ENCODE measurements at places on chromosomes 7 and 10. TPM values are rescaled to one million over a fixed set of nuclear protein-coding genes. Genes with fewer than 3 reads are reported as not detected.

The FFAR4 gene
- polyA plus RNA-seq = 0.25 TPM

The ATG9B gene
- polyA plus RNA-seq = 8.0 TPM

The HDAC9 gene
- 4.8 TPM for polyA plus RNA-seq

The PON3 gene
- 5.5 TPM for polyA plus RNA-seq

The CCNY gene
- polyA plus RNA-seq = 34.9 TPM

The RBP4 gene
- polyA plus RNA-seq = 3.1 TPM

The EPO gene
- polyA plus RNA-seq = 1.0 TPM

The GATA3 gene
- 17.5 TPM for polyA plus RNA-seq

The ANKRD26 gene
- polyA plus RNA-seq = 9.3 TPM

The AHCYL2 gene
- polyA plus RNA-seq = 6.8 TPM

The OR9A2 gene
- polyA plus RNA-seq = not detected

The STEAP1B gene
- 0.80 TPM for polyA plus RNA-seq

GRCh38 chr7:131090886-131091692 lies 236.6 kb upstream of the MKLN1 start:
- no peak overlapping the region for H3K27ac ChIP-seq
- H3K36me3 ChIP-seq = no peaks in the 10 kb centered on the region
- no peak overlapping the region for H3K4me3 ChIP-seq
- DNase-seq = no peak

DNA sequence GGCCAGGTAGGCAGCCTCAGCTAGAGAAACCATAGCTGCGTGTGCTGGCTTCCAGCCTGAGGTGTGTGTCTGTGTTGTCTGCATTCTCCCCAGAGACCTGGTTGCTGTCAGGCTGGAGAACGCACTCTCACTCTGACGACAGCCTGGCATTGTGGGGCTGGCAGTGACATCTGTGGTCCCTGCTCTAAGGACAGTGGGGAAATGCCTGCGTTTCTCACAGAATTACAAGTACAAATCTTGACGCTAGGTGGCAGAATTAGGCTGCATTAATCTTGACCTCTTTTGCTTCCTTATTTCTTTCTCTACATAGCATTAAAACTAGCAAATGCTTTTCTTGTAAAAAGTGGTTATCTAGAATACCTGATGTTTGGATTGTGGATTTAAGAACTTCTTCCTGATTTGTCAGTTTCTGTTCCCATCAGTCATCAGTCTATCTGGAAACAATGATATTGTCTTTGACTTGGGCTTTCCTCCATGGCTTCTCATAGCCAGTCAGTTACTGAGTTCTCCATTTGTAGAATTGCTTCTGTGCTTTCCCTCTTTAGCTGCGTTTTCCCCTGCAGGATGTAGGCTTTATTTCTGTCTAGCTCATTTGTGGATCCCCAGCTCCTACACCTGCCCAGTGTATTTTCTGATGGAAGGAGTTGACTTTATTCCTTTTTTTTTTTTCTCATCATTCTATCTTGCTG lies 86.0 kb downstream of the FANK1 start:
- H3K4me1 ChIP-seq = no peaks in the 10 kb centered on the region
- H3K36me3 ChIP-seq = no peaks in the 10 kb centered on the region
- H3K27ac ChIP-seq = no peak overlapping the region
- peak; percentile 39 for DNase-seq
- H3K4me3 ChIP-seq = no peak overlapping the region
- H3K27me3 ChIP-seq = no peaks in the 10 kb centered on the region

DNA sequence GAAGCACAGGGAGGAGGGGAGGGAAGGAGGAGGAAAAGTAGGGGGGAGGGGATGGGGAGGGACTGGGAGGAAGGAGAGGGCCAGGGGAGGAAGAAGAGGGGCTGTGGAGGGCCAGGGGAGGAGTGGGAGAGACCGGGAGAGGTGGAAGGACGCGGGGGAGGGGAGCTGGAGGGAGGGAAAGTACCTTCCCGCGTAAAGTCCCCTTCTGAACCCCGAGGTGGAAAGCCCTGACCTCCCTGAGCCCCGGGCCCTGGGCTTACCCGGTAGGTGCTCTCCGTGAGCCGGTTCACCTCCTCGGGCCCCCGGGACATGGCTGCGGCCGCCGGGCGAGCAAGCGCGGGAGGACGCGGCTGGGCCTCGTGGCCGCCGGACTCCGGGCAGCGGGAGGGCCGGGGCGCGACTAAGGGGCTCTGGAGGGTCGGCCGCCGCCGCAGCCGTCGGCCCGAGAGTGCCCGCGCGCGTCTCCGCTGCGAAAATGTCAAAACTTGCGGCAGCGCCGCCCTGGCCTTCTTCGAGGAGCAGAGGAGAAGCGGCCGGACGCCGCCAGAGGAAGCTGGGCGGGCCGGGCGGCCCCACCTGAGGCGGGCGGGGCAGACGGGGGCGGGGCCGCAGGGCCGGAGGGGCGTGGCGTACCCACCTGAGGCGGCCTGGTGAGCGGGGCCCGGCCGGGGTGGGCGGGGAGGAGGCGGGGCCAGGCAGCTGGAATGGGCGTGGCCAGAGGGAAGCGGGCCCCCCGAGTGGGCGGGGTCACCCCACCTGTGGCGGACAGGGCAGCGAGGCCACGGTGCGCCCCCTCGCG lies at the start of gene BAIAP2L1:
Gene BAIAP2L1 (minus strand): TSS at position 549 of the 799 bp plus-strand sequence. CDS start 238 bp downstream, at position 311.
- H3K4me1 ChIP-seq = no peaks in the 10 kb centered on the region
- H3K4me3 ChIP-seq = peak within 1 kb of the TSS; percentile 5
- H3K36me3 ChIP-seq = no peaks in the 10 kb centered on the region
- peak; percentile 39 for DNase-seq

DNA sequence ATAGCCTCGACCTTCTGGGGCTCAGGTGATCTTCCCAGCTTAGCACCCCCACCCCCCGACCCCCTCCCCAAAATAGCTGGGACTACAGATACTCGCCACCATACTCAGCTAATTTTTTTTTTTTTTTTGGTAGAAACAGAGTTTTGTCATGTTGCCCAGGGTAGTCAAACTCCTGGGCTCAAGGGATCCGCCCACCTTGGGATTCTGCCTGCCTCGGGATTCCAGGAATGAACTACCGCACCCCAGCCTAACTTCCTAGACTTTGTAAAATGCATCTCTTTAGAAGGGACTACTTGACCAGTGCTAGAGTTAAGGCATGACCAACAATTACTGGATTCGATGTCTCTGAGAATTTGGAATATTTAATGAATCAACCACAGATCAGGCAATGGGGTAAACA lies 85.9 kb downstream of the MDFIC start:
- H3K27ac ChIP-seq = no peak overlapping the region
- no peak overlapping the region for H3K4me3 ChIP-seq
- peaks cover 15% of the 10 kb centered on the region for H3K4me1 ChIP-seq
- H3K27me3 ChIP-seq = no peaks in the 10 kb centered on the region
- H3K36me3 ChIP-seq = peaks cover 3% of the 10 kb centered on the region

DNA sequence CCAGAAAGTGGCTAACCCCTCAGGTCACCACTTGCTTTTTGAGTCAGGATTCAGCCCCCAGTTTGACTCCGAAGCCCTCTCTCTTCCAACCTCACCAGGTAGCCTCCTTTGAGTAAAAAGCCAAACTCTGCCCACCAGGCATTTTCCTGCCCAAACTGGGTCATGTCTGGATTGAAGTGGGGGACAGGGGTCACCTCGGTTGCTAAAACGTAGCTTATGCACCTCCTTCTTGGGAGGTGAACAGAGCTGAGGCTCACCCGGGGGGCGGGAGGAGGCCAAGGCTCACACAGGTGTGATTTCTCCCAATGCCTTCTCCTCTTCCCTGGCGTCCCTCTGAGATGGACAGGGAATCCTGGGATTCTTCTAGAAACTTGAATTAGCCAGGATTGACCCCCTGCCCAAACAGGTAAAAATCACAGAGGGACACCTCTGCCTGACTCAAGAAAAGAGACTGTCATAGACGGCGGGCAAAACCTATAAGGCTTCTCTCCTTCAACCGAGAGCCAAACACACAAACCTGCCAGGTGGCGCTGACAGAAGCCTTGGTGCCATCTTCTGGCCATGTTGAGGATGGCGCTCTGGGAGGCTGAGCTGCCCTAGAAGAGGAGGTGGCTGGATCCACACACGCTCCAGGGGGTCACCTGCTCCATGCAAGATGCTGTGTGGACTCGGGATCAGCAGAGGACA lies 51.6 kb downstream of the PRLHR start:
- no peak overlapping the region for H3K27ac ChIP-seq
- peak; percentile 39 for DNase-seq
- H3K4me3 ChIP-seq = no peak overlapping the region
- no peaks in the 10 kb centered on the region for H3K36me3 ChIP-seq

GRCh38 chr10:68721673-68722335 lies 765 bp downstream of the CCAR1 start:
- peaks cover 30% of the 10 kb centered on the region for H3K36me3 ChIP-seq
- H3K27ac ChIP-seq = peak overlapping the region; percentile 96
- no peaks in the 10 kb centered on the region for H3K27me3 ChIP-seq
- H3K4me1 ChIP-seq = peaks cover 10% of the 10 kb centered on the region

DNA sequence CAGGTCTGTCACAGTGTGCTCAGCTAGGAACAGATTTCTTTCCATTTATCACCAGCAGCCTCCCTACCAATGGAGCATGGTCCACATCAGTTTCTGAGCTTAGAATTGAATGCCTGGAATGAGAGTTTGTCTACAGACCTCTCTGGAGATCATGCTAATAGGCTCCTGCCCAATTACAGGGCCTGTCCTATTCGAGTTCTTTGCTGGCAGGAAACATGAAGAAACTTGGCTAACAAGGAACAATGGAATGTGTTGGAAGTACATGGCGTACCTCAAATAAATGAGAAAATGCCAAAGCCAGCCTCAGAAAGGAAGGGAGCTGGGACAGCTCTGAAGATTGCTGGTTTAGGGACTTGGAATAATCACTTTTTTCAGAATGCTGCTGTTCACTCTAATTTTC lies 186.0 kb upstream of the AKR1E2 start:
- H3K4me3 ChIP-seq = no peak overlapping the region
- no peaks in the 10 kb centered on the region for H3K4me1 ChIP-seq
- H3K36me3 ChIP-seq = no peaks in the 10 kb centered on the region
- H3K27me3 ChIP-seq = no peaks in the 10 kb centered on the region
- H3K27ac ChIP-seq = no peak overlapping the region

DNA sequence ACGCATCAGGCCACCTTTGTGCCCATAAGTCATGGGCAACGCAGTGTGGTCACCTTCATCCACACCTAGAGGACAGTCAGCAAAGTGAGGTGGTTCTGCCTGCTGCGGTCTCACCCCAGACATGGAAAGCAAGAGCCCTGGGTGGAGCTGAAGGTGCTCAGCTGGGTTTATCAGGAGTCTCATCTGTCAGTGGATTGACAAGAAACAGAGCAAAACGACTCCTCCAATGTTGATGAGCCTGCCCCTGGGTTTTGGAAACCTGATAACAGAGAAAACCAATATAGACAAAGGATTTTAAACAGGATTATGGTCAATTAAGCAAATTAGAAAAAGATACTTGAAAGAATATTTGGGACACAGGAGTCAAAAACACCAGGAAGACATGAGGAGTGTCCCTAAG lies 229.3 kb upstream of the PRSS58 start:
- H3K4me3 ChIP-seq = no peak overlapping the region
- DNase-seq = no peak
- peaks cover 22% of the 10 kb centered on the region for H3K4me1 ChIP-seq
- H3K27me3 ChIP-seq = no peaks in the 10 kb centered on the region

GRCh38 chr7:129829737-129830631 lies 122.8 kb downstream of the UBE2H start:
- H3K4me3 ChIP-seq = no peak overlapping the region
- no peak overlapping the region for H3K27ac ChIP-seq
- no peaks in the 10 kb centered on the region for H3K4me1 ChIP-seq
- peaks cover 26% of the 10 kb centered on the region for H3K36me3 ChIP-seq

DNA sequence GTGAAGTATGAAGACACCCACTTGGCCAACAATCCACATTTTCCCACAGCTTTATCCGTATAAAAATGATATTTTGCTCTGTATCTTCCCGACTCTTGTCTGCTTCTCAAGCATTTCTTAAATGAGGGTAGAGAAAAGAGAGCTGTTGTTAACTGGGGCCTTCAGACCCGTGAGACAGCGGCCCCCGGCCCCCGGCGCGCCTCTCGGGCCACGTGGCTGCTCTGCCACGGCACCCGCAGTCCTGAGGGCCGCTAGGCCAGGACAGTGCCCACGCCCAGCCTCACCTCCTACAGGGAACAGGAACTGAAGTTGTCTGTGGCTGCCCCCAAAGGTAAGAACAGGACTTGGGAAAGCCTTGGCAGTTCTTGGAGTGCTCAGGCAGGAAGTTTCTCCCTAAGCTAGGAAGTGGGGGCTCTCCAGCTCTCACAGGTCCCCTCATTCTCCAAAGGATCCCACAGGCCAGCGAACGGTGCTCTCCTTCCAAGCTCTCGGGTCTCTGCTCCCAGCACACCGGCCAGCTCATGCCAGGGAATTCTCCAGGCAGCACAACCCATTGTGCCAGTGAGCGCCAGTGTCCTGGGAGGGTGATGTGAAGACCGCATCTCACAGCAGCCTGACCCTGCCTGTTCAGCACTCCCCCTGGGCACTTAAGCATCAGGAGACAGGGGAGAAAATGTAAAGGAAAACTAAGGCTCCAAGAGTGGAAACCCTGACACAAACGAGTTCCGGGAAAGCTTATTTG lies 230.3 kb upstream of the PFKP start:
- DNase-seq = no peak
- H3K27ac ChIP-seq = no peak overlapping the region
- no peaks in the 10 kb centered on the region for H3K36me3 ChIP-seq
- no peaks in the 10 kb centered on the region for H3K4me1 ChIP-seq

DNA sequence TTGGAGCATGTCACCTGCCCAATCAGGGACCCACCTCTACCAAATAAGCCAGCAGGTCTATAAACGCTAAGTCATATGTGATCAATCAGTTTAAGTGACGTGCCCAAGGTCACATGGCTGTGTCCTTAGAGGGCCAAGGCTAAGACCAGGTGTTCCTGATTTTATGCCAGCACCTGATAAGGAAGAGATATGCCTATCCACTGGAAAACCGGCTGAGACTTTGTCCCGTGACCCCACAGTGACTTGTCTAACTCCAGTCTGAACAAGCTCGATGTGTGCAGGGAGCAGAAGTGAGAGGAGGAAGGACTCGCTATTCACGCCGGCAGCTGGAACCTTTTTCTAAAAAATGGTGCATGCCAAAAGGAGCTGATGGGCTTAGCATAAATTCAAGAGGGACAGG lies 57.0 kb downstream of the PRKAG2 start:
- no peak for DNase-seq
- no peaks in the 10 kb centered on the region for H3K36me3 ChIP-seq
- no peak overlapping the region for H3K27ac ChIP-seq
- peaks cover 3% of the 10 kb centered on the region for H3K27me3 ChIP-seq
- no peaks in the 10 kb centered on the region for H3K4me1 ChIP-seq

DNA sequence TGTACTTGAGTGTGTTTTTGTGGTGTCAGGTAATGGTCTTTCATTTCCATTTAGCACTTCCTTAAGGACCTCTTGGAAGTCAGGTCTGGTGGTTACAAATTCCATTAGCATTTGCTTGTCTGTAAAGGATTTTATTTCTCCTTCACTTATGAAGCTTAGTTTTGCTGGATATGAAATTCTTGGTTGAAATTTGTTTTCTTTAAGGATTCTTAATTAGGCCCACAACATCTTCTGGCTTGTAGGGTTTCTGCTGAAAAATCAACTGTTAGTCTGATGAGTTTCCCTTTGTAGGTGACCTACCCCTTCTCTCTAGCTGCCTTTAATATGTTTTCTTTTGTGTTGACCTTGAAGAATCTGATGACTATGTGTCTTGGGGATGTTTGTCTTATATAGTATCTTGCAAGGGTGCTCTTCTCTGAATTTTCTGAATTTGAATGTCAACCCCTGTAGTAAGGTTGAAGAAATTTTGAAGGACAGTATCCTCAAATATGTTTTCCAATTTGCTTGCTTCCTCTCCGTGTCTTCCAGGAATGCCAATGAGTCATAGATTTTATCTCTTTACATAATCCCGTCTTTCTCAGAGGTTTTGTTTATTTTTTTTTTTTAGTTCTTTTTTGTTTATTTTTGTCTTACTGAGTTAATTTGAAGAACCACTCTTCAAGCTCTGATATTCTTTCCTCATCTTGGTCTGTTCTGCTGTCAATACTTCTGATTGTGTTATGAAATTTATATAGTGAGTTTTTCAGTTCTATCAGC lies 70.2 kb downstream of the SLC39A12 start:
- no peaks in the 10 kb centered on the region for H3K4me1 ChIP-seq
- no peak for DNase-seq
- H3K4me3 ChIP-seq = no peak overlapping the region
- no peak overlapping the region for H3K27ac ChIP-seq
- H3K27me3 ChIP-seq = no peaks in the 10 kb centered on the region
- no peaks in the 10 kb centered on the region for H3K36me3 ChIP-seq
